ENCODE measurements at places on chromosomes 2 and 18.

- DNase-seq, result no peak
Observed at GRCh38 chr2:195632856-195633572, 24.0 kb upstream of the SLC39A10 start.

GRCh38 chr2:205860181-205860580, 177.9 kb downstream of the NRP2 start:
- no peak for DNase-seq

- DNase-seq, result no peak
Observed at GRCh38 chr18:50473881-50474280, 86.0 kb upstream of the MAPK4 start.

GRCh38 chr2:3113122-3113521, 264.5 kb downstream of the EIPR1 start:
- no peak for DNase-seq

DNA sequence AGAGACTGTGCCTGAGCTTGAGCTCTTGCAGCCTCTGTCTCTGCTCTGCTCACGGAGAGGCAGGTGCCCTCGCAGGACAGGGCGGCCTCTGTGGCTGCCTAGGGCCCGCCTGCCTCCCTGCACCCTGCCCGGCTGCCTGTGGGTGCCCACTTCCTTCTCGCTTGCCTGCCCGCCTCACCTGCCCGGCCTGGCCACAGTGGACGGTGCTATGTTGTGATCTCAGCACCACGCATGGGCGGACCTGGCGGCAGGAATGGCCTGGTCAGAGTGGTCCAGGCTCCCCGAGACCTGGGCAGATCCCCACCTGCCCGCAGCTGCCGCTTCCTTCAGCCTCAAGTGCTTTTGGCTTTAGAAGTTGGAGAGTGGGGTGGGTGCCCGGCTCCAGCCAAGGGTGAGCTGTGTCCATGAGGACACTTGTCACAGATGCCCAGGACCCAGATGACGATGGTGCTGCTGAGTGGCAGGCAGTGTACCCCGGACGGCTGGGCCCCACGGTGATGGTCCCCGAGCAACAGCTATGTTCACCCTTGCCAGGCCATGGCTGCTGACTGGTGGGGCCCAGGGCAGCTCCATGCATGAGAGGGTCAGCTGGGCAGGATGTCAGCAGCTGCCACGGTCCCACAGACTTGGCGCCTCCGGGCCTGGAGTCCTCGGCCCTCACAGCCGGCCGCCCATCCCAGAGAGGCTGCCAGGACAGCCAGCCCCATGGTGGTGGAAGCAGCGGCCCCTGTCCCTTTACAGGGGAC, 25.3 kb downstream of the RTP5 start:
- no peak for DNase-seq

GRCh38 chr2:32039447-32040219, at the start of gene DPY30:
Gene DPY30, minus strand, starts transcription at chr2:32039805. Its CDS starts 349 bp downstream, at chr2:32039456.
- DNase-seq, result peak; percentile 92

DNA sequence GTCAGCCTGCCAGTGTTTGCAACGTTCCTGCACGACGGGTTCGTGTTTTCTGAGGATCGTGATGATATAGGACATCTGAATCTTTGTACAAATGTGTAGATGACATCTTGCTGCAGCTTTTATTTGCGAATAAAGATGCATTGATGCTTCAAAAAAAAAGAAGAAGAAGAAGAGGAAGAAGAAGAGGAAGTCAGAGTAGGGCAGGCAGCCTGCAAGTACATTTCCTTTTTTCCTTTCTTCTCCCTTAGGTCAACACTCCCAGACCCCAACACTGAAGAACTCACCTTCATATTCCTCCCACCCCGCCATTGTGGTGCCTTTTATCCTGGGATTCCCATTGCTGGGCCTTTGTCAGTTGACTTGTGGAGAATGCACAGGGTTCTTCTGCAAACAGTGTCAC, 91.5 kb downstream of the FHOD3 start:
- no peak for DNase-seq

GRCh38 chr2:119013671-119014070, 71.7 kb downstream of the MARCO start:
- no peak for DNase-seq

DNA sequence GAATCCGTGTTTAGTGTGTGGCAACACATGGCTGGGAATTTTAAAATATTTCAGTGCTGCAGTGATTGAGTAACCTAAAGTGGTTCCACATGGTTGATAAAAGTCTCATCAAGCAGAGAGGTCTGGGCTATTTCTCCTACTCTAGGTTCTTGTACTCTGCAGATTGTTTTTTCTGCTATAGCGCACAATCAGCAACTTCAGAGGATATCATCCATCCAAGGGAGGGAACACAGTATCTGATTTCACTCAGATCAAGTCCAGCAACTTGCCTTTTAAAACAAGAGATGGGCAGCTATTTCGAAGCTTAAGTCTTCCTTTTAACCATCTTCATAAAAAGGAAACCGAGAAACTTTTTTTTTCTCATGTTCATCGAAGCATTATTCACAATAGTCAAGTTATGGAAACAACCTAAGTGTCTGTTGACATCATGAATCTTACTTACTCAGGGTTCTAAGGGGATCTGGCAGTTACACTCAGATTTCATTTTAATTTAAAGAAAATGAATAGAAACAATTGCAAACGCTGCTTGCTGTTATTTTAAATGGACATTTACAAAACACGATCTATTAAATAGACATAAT, 172.7 kb upstream of the TRIB2 start:
- no peak for DNase-seq

DNA sequence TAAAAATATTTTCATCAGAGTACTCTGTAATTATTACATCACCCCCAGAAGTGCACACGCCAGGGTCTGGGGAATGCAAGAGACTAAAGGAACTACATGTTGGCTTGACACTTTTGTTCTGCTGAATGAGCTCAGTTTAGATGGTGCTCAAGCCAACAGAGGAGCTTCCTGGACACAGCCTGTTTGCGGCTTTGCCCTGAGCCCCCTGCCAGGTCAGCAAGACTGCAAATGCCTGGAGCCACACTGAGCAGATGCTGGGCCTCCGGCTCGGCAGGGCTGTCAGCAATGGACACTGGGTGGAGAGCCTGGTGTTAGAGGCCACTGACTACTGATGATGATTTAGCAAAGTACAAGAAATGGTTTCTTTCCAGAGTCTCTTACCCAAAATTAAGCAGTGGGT, 31.9 kb downstream of the PTPN18 start:
- no peak for DNase-seq

DNA sequence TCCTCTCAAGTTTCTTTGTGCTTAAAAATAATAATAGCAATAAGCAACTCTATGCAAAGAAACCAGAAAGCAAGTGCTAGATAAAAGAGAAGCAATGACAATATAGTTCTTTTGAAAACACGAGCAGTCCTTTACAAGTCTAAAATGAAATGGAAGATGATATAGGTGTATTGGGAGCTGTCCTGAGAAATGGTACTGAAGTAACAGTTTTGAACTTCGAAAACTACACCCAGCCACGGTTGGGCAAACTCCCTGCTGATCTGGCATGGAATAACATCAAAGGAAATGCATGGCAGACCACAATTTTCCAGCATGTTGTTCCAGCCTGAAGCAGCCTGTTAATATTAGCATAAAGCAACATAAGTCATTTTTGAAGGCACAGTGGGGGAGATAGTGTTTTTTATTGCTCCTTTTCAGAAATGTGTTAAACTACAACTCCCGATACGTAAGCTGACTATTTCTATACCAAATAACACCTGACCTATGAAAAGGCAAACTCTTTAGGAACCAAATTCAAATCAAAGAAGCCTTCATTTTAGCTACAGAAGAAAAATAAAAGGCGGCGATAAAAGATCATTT, 596.1 kb upstream of the KLHL29 start:
- no peak for DNase-seq

GRCh38 chr2:46947841-46948240, 32.2 kb upstream of the MCFD2 start:
- no peak for DNase-seq

- no peak for DNase-seq
Observed at GRCh38 chr2:171563301-171563700, 41.0 kb downstream of the CYBRD1 start.

DNA sequence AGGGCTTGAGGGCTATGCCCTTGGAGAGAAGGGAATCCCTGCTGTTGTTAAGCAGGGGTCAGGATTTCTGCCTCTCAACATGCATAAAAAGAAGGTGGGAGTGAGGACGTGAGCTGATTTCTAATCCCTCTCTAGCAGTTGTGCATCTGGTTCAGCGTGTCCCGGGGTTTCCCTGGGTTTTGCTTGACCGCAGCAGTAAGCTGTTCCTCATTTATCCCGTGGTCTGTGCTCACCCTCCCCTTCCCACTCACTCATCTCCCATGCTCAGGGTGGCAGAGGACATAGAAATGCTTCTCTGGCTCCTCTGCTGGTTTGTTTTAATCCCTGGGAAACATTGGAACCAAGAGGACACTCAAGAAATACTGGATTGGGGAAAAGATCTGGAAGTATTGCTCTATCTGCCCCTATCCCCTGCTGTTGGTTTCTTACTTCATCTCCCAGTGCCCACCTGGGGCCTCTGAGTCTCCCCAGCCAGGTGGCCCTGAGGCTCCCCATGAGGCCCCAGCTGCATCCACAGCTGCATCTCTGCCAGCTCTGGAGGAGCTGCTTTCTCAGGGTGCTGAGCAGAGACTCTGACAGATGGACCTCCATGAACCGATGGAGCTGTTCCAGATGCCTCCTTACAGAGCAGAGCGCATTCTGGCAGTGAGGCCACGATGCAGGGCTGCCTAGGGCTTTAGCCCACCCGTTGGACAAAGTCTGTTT, 36.1 kb downstream of the TET3 start:
- no peak for DNase-seq

DNA sequence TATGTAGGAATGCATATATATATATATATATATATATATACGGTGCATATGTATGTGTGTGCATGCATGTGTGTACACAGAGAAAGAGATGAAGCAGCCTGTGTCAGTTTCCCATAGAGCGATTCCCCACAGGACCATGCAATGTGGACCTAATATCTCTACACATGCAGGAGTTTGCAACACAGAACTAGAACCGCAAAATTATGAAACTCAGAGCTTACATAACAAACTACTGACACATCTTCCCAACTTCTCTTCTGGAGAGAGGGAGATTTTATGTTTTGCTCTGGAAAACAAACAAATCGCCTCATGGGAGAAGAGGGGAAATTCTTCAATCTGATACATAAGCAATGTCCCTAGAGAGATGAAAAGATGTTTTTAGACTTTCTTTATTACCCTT, 377.2 kb downstream of the LRATD1 start:
- DNase-seq, result no peak

DNA sequence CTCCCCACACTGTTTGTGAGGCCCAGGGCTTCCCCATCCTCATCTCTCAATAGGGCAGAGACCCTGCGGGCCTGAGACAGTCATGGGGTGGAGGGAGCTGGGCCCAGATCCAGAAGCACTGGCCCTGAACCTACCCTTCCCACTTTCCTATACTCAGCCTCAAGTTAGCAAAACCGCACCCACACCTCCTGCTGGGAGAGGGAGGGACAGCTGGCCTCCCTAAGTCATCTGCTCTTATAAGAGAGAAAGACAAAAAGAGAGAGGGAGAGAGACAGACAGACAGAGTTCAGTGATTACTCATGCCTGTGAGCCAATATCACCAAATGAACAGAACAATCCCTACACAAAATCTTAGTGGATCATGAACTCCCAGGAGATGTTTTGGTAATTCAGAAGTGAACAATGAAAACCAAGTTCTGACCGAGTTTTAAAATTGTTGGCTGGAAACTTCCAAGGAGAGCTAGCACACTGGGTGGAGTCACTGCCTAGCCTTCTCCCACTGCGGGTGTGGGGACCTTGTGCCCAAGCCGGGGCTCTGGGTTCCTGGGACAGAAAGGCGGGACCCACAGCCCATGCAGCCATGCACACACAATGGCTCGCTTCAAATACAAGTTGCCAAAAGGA, 130.5 kb downstream of the PXDN start:
- DNase-seq, result no peak

DNA sequence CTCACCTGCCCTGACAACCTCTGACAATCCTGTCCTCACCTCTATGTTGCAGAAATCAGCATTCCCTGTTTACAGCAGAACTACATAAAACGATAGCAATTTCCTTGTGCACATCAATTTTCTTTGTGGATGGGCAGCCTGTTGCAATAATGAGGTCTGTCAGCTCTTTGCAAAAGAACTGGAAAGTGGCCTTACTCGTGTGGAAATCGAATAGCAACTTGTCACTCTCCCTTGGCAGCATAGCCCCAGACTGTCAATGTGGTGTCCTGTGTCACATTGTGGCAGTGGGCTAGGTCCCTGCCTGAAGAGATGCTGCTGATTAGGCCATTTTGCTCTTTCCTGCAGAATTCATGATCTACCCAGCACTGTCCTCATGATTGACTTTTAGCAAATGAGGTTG, 531.9 kb downstream of the CCDC85A start:
- DNase-seq, result no peak

GRCh38 chr18:63152096-63152495, 167.5 kb downstream of the BCL2 start:
- DNase-seq, result no peak

DNA sequence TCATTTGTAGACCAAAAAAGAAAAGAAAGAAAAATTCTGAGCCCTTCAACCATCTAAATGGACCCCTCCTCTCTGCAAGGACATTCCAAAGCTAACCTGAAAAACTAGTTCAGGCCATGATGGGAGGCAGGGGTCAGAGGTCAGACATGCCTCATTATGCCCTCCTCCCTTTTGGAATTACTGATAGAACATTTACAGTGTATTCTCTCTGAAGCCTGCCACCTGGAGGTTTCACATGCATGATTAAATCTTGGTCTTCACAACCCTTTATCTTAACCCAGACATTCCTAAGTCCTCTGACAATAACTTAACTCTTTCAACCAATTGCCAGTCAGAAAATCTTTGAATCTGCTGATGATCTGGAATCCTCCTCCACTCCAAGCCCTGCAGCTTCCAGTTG, 86.0 kb downstream of the SPP2 start:
- no peak for DNase-seq

DNA sequence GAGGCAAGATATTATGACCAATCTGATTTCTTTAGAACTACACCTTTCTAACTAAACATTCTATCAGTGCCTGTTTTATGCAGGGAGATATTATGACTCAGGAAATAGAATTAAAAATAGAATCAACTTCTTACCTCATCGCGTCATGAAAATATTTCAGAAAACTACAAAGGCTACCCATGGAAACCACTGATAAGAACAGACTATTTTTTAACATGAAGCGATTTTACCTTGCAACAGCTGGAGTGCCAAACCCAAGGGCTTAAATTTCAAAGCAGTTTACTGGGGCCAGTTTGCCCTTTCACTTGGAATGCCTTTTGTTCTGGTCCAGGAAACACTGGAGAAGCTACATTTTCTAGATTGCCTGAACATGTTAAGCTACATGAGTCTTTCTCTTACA, 304.8 kb upstream of the CCDC68 start:
- no peak for DNase-seq

DNA sequence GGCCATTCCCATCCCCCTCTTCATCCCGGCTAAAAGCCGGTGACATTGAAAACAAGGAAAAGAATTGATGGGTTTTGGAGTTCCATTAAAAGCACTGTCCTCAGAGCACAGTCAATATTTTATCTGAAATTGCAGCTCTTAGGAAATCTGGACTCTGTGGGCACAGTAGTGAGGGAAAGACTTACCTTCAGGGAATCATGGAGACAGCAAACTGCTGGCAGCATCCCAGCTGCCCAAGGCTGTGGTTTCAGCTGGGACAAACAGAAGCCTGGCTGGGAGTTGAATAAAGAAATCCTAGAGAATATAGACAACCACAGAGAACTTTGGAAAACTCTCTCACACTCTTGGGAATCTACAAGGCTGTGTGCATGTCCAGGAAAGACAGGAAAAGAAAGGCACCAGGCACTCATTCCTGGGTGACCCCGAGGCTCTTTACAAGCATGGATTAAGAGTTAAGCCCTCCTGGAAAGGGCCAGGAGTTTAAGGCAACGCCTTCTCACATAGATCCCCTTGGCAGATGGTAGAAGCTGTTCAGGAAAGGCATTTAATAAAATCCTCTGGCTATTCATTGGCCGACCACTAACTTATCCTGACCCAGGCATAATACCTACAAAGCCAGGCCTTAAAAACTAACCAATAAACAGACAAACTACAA, 255.1 kb downstream of the MYT1L start:
- DNase-seq, result no peak

Data from HEK293T (cell line).